ENCODE measurements at places on chromosomes 16 and 17.

DNA sequence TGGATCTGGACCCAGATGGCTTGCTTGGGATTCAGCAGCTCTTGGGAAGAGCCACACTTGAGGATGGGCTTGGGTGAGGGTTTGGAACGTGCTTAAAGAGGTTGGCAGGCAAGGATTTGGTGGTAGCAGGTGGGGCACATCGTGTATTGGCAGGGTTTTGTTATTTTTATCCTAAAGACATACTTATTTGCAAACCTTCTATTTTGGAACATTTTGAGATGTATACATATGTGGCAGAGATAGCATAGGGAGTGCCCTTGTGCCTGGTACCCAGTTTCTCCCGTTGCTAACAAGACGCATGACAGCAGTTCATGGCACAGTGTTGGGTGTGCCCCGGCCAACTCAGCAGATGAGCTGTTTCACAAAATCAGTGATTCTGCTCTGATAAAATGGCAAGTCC, 9.1 kb downstream of the BANP start:
- no peak for DNase-seq

DNA sequence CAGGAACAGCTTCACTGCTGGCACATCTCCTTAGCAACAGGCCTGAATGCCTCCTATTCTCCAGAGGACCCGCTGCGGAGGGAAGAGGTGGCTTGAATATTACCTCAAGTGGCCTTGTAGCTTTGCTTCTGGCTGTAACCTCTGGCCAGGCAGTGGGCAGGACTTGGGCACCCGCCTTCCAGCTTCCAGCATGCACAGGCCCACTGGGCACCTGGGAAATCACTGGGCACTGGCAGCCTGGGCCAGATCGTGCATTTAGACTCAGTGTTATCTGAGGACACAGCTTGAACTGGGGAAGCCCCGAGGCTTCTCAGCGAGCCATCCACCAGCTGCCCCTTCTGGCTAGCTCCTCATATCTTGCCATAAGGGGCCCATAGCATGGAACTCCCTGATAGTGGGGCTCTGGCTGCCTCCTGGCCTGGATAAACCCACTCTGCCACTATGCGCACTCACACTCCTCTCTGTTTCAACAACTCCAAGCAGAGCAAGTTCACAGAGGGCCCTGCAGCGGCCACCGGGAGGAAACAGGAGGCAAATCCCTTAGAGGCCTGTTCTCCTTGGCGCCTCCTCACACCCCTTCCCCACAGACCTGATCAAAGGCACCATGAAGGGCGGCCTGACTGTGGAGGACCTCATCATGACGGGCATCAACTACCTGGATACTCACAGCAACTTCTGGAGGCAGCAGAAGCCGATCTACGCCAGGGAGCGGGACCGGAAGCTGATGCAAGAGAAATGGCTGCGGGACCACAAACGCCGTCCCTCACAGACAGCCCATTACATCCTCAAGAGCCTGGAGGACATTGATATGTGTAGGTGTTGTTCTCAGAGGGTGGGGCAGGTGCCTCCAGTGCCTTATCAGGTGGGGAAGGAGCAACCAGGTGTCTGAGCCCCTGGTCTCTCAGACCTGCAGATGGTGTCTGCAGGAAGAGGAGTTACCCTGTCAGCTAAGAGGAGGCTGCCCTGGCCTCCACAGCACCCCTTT, 7.8 kb downstream of the ODAD4 start:
- no peak for DNase-seq

DNA sequence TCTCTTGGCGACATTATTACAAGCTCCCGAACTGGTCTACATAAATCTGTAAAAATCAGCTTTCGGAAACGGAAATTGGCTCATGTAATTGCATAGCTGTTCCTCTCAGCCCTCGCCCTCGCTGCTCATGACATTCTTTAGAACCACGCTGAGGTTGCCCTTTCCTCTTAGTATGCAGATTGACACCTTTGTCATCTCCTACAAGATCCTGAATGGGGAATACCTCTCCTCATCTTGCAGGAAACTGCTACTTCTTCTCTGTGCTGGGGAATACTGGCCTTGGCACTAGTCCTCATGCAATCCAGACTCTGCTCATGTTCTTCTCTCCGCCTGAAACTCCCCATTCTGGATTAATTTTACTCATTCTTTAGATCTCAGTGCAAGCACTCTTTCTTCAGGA, 22.2 kb upstream of the CDH8 start:
- no peak for DNase-seq

- no peak for DNase-seq
Observed at GRCh38 chr17:41186872-41187271, 2.2 kb upstream of the KRTAP4-1 start.

- no peak for DNase-seq
Observed at GRCh38 chr16:90046971-90047713, 27.9 kb upstream of the DBNDD1 start.

DNA sequence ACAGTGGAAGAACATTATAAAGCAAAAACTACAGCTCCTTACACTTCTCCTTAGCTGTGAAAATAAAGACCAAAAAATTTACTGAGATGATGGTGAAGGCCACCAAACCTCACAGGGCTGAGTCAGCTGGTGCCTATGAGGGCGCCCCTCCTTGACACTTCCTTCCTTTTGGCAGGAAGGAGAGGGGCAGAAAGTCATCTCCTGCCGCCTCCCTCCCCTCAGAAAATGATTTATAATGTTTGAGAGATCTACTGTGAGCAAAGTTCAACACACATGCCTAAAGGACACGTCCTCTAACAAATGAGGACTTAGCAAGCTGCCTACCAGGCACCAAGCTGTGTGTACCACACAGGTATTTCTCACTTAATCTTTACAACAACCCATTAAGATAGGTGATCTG, 245.7 kb downstream of the PRKCA start:
- DNase-seq: peak; percentile 64

DNA sequence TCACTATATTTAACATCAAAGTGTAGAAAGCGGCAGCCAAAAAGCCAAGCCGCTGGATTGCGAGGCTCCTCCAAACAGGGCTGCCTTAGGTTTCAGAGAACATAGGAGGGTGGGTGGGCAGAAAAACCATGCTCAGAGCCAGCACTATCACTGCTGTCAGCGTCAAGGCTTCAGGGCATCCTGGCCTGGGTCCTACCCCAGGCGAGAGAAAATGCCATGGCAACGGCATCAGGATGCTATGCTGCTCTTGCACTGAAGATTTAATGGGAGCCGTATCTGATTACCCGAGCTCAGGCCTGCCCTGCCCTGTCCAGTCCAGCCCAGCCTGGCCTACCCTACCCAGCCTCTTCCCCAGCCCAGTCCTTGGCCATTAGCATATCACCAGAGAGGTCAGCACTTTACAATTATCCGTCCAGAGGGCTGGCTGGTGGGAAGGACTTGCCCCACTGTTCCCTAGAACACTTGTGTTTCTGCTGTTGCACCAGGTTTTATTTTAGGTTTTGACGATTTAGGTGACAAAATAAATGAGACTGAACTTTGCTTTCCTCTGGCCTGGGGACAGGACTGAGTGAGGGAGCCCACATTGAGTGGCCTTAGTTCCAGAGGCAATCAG, 61.1 kb downstream of the TOM1L2 start:
- no peak for DNase-seq

DNA sequence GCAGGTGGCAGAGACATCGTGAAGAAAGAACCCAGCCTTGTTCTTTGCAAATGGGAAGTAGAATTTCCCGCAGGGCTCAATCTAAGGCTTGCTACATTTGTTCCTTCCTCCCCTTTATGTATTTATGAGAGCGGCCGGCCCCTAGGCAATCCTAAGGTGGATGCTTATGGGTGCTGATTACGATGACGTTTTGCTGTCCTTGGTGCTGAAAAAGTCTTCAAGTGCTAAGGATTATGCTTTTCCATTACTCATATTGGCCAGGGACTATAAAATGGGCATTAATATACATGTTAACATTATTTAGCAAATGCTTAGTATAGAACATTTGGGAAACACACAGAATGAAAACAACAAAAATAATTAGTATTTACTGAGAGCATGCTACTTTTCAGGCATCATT, 313.3 kb upstream of the XYLT1 start:
- DNase-seq: no peak

DNA sequence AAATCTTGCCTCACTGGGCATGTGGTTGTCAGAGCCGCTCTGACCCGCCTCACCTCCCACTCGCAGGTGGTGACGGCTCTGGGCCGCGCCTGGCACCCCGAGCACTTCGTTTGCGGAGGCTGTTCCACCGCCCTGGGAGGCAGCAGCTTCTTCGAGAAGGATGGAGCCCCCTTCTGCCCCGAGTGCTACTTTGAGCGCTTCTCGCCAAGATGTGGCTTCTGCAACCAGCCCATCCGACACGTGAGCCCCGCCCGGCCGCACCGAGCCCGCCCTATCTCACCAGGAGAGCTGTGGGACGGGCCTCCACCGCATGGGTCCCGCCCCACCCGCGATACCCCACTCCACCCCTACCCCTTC, 4.0 kb downstream of the TGFB1I1 start:
- no peak for DNase-seq

DNA sequence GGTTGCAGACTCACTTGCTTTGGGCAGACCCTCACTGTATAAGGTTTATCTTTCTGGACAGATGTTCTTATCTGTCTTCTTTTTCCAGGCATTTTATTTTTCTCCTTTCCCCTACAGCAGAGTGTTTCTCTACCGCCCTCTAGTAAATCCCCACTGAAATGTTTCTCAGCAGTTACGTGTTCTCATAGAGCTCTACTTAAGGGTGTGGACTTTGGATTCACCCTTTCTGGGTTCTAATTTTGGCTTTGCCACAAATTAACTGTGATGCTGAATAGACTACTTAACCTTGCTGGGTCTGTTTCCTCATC, 2.0 kb downstream of the ADAT1 start:
- peak; percentile 45 for DNase-seq

DNA sequence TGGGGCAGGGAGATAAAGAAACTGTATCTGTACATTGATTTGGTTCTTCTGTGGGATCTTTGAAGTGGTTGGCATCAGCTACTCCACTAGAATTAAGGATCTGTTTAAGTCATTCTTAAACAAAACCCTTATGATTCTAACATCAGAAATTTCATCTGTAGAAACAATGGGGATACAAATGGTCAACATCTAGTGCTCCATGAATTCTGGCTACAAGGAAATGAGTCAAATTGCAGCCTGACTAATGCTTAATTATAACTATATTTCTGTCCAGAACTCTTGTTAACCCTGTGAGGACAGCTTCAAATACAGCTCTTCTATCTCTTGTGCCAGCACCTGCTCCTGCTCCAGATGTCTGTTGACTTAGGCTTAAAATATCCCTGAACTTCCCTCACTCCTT, 13.9 kb upstream of the GINS3 start:
- no peak for DNase-seq

DNA sequence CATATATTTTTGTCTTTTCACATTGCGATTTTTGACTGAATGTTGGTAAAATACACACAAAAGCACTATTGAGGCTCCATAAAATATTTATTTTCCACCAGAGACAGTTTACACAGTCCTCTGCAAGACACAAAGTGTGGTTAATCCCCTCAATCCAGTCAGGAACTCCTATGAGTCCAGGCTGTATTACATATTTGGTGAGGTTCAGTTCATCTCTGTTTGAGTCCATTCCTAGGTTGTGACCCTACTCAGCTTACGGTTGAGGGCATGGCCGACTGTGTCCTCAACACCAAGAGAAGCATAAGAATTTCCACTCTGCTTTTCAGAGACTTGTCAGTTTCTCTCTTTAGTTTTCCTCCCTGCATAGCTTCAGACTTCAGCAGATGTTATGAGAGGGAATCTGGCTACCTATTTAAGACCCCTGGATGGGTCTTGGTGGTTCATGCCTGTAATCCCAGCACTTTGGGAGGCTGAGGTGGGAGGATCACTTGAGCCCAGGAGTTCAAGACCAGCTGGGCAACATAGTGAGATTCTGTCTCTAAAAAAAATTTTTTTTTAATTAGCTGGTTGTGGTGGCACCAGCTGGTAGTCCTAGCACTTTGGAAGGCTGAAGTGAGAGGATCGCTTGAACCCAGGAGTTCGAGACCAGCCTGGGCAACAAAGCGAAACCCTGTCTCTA, 25.1 kb downstream of the ARL4D start:
- no peak for DNase-seq

Measured in CD4-positive, alpha-beta T cell treated with Interleukin-2 at 100 ng/mL for 4 hours (primary cell).